ENCODE measurements at places on chromosomes 3 and 15.

DNA sequence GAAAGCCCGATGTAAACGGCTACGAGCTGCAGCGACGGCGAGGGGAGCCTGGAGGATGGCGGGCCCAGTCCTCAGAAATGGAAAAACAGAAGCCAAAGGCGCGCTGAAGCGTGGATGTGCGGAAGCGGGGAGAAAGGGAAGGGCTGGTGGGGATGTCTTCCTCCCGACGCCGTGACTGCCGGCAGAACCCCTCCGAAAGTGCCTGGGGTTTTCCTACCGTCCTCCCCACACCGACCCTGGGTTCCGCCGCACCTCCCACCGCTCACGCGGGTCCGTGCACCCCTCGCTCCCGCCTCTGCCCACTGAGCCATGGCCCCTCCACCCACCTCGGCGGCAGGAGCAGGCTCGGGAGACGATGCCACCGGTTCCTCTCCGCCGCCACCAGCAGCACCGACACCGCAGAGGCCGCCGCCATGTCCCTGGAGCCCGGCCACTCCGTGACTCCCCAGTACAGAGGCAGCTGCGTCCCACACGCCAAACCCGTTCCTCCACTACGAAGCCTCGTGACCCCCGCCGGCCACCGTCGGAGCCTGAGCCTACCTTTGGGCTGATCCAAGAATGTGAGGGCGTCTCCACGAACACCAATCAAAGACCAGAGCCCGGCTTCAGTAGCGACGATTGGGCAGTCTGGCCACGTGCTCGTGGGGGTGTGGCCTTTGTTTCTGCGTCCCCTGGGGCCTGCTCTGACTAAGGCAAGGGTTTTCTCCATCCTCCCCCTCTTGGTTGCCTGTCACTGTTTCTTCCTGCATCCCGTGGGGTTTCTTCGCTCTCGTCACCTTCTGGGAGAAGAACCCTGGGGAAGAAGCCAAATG, at the start of gene MCCC1:
MCCC1 (minus strand) TSS at position 471 of the 812 bp plus-strand sequence; CDS start at position 415, 56 bp downstream.
- peak; percentile 99 for DNase-seq

DNA sequence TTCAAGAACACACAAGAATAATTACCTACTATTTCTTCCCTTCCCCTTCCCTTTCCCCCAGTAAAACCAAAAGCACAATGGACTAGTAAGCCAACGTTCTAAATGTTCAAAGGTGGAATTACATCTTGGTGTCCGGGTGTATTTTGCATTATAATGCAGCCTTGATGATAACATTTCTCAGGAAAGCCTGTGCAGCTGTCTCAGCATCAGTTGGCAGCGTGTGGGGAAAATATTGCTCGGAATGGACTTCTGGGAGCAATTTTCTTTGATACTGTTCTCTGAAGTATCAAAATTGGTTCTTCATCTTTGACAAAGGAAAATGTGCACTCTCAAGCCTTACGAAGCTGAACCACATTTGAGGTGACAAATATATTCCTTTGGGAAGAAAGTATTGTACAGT, 198.9 kb downstream of the AGBL1 start:
- DNase-seq: no peak

GRCh38 chr3:74134831-74135230, 479.6 kb downstream of the CNTN3 start:
- no peak for DNase-seq

DNA sequence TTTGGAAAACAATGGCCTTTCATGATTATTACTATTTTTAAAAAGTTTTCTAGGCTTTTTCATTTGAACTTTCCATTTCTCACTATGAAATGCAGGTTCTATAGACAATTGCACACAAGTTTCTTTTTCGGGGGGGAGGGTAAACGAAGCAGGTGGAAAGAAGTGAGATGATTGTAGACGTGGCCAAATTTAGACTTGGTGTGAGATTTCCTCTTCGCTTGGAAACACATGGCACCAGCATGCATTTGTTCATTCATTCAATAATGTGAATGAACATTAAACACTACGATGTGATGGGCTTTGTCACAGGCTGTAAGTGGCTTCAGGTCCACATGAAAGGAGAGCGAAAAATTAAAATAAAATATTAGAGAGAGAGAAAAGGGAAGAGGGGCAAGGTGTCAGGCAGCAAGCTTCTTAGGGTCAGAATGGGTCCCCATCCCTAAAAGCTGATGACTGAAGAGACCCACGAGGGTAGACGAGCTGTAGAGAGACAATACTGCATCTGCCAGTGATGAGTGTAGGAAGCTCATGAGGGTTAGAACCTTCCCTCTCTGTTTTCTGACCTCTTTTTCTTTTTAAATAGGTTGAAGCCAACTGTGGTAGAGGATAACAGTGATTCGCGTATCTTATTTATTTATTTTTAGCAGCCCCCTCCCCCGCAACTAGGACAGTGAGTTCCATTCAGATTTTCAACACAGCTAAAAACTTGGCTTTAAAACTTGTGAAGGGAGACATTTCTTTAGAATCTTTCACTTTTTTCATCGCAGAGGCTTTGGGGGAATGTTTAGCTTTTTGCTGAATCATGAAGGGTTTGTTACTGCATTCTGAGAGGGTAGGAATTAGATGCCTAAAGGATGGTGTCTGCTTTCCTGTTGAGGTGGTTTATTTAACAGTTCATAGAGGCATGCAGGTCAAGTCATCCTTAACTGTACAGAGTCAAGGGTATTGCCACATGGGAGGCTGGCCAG, 36.2 kb downstream of the GAP43 start:
- peak; percentile 12 for DNase-seq

GRCh38 chr15:80736560-80736959, 41.5 kb downstream of the ABHD17C start:
- no peak for DNase-seq

DNA sequence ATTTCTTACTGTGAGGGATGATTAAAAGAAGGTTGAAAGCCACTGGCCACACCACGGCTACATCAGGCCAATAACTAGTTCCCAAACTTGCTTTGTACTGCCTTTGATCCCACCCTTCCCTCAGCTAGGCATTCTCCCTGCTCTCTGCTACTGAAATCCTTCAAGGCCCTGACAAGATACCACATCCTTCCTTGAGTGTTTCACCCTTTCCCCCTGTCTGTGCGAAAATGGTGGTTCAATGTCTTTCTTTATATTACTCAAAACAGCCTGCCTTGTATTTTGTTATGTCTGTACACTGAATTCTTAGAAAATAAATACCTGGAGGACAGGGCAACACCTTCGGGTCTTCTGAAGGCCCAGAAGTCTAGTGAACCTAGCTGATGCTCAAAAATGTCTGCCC, 932 bp upstream of the VPS8 start:
- no peak for DNase-seq

DNA sequence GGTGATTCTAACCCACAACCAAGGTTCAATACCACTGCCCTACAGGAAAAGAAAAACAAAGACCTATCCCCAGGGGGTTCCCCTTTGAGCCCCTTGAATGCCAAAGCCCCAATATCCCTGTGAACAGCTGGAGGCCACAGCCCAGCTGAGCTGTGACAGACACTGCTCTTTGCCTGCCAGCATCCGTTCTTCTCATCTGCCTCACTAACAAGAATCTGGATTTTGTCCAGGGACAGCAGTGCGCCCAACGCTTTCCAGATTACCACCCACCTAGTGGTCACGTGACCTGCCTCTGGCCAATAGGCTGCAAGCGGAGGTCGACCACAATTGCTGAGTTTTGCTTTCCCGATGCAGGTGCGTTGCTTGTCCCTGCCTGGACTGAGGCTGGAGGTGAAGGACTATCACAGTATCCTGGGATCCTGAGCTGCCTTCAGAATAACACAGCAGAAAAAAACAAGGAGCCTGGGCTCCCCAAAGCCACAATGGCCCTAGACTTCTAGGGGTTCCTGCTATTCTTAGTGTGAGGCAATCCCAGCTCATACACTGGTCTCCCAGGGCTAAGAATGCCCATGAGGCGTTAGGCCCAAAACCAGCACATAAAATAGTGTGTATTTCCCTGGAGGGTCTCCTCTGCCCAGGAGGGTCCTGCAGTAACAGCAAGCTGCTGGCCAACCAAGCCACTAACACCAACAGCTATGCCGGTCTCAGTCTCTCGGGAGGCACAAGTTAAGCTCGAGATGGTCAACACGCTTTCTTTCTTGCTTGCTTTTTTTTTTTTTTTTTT, 13.8 kb downstream of the BDH1 start:
- peak; percentile 89 for DNase-seq

DNA sequence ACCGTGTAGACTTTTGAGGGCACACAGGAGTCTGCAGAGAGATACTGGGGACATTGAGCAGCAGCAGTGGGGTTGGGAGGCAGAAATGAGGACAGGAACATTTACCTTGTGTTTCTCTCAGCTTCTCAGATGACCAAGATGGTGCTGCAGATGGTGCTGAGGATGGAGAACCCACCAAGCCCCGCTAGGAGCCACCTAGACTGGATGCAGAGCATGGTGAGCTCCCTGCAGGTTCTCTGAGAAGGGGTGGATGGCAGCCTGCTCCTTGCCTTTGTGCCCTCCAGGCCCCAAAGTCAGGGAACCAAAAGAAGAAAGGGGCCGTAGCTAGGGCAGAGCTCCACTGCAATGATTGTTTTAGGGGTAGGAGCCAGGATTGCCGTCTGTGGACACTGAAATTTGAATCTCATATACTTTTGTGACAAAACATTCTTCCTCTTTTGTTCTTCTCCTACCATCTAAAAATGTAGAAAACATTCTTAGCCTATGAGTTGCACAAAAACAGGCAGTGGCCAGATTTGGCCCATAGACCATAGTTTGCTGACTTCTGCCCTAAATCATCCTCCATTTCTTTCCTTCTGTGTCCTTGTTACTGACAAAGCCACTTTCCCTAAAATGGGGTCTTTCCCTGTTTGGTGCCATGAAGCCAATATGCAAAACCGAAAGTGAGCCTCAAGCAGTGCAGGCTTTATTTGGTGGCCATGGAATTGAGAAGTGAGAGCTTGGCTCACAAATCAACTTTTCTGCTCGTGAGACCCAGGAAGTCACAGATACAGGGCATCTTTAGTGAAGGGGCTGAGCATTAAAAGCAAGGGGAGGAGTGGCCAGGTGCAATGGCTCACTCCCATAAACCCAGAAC, 11.9 kb upstream of the MUC20 start:
- no peak for DNase-seq

DNA sequence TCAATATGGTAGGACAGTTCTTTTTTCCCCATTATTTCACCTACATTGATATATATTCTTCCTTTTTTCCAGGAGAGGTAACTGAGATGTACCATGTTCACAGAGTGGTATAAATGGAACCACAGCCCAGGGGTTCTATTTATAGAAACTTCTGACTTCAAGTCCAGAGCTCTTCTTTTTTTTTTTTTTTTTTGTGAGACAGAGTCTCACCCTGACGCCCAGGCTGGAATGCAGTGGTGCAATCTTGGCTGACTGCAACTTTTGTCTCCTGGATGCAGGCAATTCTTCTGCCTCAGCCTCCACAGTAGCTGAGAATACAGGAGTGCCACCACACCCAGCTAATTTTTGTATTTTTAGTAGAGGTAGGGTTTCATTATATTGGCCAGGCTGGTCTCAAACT, 267.1 kb upstream of the TPRG1 start:
- DNase-seq: peak; percentile 62

GRCh38 chr3:135034891-135035440, 239.9 kb downstream of the EPHB1 start:
- peak; percentile 6 for DNase-seq

- no peak for DNase-seq
Observed at GRCh38 chr3:127045435-127046045, 62.6 kb downstream of the PLXNA1 start.

DNA sequence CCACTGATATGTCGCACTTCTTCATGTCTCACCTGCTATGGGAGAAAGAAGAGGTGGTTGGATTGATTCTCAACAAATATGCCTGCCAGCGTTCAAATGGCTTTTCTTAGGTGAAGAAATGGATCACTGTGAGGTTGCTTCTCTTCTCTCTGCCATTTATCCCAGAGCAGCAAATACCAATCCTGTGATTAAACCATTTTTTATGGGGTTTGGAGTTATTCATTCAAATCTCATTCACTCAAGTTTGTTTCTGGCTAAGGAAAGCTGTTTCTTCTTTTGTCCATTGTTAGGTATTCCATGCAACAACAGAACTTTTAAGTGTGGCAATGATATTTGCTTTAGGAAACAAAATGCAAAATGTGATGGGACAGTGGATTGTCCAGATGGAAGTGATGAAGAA, 12.2 kb upstream of the C3orf52 start:
- DNase-seq: peak; percentile 28

GRCh38 chr3:120171134-120171873, 77.1 kb upstream of the GSK3B start:
- DNase-seq: peak; percentile 60

DNA sequence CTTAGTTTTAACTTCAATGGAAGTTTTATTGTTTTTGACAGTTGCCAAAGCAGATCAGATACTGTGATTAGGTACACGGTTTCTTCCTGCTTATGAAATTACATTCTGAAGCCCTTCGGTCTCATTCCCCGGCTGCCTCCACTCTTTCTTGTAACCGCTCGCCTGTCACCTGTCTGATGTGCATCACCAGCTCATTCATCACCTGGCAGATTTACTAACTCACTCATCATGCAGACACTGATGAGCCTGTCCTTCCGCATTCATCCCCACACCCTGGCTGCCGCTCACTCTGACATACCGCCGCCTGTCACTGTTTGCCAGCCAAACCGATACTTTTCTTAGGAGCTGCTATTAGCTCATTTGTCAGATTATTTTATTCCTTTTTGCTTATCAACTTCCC, 82.8 kb upstream of the NSMCE3 start:
- DNase-seq: no peak

- DNase-seq: no peak
Observed at GRCh38 chr3:31841515-31841914, 139.5 kb downstream of the OSBPL10 start.

DNA sequence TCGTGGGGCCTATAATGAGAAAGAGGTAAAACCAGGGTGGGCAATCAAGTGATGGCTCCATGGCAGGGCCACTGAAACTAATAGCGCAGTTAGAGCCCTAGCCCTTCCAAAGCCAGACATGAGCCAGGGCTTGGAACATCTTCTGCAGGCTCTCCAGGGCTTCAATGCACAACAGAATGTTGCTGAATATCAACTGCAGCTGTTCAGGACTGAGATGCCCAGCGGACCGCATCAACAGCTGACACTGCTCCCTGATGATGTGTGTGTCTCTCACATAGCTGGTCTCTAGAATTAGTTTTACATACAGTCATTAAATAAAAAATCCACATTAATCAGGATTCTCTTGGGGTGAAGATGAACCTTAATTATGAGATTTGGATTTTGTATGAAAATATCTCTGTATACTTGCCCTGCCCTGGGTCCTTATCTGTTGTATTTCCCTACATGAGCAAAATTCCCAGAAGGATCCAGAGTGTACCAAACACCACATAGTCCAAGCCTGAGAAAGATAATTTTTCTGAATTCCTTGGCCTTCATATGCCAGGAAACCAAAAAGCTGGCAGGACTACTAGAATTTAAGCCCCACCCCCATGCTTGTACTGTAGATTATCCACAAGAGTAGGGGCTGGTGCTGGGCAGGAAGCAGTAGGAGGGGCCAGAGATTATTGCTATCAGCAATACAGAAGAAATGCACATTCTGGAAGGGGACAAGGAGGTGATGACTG, 7.7 kb upstream of the GOLGB1 start:
- no peak for DNase-seq

- DNase-seq: peak; percentile 32
Observed at GRCh38 chr3:18758047-18758704, 333.0 kb upstream of the SATB1 start.

GRCh38 chr3:124611520-124611919, 118.7 kb upstream of the UMPS start:
- no peak for DNase-seq

GRCh38 chr3:197305854-197306253, 7.4 kb upstream of the DLG1 start:
- DNase-seq: peak; percentile 79

Measured in fibroblast of mammary gland (primary cell).